ENCODE measurements at places on chromosomes 6 and 20. TPM values are rescaled to one million over a fixed set of nuclear protein-coding genes. Genes with fewer than 3 reads are reported as not detected.

The DDX39B gene
- total RNA-seq, result 183 TPM

The DEF6 gene
- total RNA-seq, result 80.1 TPM

The SAMD10 gene
- 2.3 TPM for total RNA-seq

The RAB44 gene
- 1.3 TPM for total RNA-seq

The HS3ST5 gene
- not detected for total RNA-seq
